Activated CD4-positive, alpha-beta T cell treated with anti-CD3 and anti-CD28 coated beads for 4 hours (primary cell): ENCODE measurements at places on chromosomes 7 and 10.

DNA sequence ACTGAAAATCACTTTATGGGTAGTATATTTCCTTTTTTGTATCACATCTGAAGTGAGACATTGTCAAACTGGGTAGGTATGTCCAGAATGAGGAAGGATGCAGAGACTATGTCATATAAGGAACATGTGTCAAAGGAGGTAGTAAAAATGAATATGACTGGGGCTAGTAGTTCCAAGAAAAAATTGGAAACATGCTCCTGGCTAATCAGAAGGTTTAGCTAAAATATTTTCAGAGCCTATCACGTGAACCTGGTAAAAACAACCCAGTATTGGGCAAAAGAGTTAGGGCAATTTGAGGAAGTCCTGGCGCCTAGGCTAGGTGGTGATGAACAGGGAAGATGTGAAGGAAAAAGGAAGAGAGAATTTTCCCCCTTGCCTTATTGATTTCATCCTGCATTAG, 26.4 kb downstream of the ENTPD1 start:
- DNase-seq: no peak

GRCh38 chr7:50367100-50367499, 62.6 kb downstream of the IKZF1 start:
- no peak for DNase-seq

- no peak for DNase-seq
Observed at GRCh38 chr7:92841192-92841591, 4.8 kb upstream of the CDK6 start.

DNA sequence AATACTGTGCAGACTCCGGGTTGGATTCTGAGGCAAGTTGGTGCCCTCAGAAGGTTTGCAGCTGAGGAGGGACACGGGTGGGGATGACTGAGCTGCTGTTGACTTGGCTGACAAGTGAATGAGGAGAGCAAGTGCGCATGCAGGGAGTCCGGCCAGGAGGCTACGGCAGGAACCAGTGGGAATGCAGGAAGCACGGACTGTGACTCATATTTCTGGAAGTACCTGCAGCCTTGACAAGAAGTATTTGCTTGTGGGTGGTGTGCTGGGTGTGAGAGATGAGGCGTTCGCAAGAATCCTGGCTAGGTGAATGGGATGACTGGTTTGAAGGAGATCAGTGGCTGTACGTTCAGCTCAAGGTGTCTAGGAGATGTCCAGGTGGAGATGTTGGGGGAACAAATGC, 30.8 kb upstream of the FXYD4 start:
- DNase-seq: no peak

GRCh38 chr10:38600696-38601095, 506.6 kb downstream of the ZNF37A start:
- DNase-seq: no peak

- no peak for DNase-seq
Observed at GRCh38 chr7:27418541-27418940, 175.9 kb downstream of the EVX1 start.

DNA sequence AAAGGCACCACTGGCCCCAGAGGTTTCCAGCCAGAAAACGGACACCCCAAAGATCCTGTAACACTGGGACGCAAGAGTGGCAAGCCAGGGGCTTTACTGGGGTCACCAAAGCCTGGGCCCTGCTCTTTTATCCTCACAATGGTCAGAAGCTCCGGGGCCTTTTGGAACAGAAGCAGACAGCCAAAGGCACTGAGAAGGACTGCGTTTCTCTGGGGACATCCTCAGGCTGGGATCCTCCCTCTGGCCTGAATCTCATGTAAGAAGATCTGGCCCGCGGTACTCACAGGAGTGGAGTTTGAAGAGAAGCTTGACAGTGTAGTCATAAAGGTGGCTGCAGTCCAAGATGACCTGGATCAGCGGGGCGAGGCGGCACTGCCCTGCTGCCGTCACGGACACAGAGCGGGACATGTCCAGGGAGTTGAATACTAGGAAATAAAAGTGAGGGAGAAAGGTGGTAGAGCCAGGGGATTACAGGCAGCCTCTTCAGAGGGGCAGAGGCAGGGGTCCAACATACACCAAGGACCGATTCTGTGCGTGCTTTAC, 81.4 kb downstream of the SPDYE5 start:
- no peak for DNase-seq

GRCh38 chr7:74028321-74028838, 407 bp downstream of the ELN start:
- DNase-seq: no peak

- no peak for DNase-seq
Observed at GRCh38 chr10:16987206-16987621, 142.4 kb downstream of the CUBN start.

- no peak for DNase-seq
Observed at GRCh38 chr7:143906895-143907294, 4.9 kb upstream of the TCAF1 start.

GRCh38 chr10:63614371-63614891, 93.2 kb downstream of the REEP3 start:
- no peak for DNase-seq

GRCh38 chr7:128963327-128963757, 25.6 kb downstream of the IRF5 start:
- no peak for DNase-seq

- DNase-seq: no peak
Observed at GRCh38 chr10:70057306-70057705, 4.7 kb downstream of the MACROH2A2 start.

DNA sequence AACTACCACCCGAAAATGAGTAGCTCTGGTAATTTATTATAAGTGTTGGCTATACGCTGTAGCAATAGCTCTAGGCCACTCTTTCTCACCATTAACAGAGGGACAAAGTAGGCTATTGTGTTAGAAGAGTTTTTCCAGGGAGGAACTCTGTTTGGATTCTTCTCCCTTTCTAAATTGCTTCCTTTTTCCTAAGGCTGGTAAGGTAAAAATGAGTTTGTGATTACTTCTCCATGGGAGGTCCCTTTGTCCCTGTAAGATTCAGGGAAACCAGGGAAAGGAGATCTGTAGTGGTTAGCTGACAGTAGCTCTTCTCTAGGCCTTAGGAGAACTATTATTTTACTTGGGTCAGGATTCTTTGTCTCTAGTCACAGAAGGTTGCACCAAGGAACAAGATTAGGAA, 23.2 kb upstream of the SEMA3E start:
- no peak for DNase-seq

GRCh38 chr10:100254191-100254590, 13.2 kb downstream of the CWF19L1 start:
- DNase-seq: no peak

DNA sequence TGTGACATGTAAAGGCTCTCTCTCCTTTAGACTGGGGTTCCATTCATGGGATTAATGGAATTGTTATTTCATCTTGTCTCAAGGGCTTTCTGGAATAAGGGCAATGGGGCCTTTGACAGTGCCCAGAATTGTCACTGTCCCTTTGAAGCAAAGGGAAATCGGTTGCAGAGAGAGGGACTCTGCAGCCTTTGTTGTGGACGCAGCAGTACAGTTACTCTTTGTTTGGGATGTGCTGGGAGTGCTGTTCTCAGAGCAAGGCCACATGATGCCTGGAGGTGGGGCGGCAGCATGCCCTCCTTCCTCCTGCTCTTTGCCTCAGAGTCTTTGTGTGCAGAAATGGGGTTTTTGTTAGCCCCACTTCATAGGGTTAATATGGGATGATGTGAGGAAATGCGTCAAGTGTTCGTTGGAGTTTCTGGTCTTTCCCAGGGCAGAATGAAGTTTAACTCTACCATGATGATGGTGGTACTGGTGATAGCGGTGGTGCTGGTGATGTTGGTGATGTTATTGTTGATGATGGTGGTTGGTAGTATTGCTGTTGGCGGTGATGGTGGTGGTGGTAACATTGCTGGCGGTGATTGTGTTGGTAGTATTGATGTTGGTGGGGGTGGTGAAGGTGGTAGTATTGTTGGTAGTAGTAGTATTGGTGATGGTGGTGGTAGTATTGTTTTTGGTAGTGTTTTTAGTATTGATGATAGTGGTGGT, 45.3 kb downstream of the DOCK1 start:
- DNase-seq: no peak

DNA sequence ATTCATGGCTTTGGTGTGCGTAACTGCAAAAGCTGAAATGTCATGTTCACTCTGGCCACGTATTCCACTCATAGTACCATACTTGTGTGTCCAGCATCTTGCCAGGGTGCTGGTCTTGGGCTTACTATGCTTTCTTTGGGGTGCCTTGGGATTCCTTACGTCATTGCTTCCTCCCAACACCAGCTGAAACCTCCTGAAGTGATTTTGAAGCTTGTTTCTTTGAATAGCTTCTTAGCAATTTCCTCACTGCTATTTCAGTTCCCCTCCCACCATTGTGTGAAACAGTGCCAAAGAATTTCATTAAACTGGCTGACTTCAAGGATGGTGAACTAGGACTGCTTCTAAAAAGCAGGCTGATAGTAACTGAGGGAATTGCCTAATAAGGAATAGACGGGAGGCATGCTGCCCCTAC, 36.9 kb downstream of the ENTPD1 start:
- no peak for DNase-seq

- no peak for DNase-seq
Observed at GRCh38 chr10:132859084-132859855, 73.3 kb upstream of the NKX6-2 start.

- DNase-seq: no peak
Observed at GRCh38 chr7:130441408-130441869, 623 bp upstream of the CEP41 start.

- DNase-seq: no peak
Observed at GRCh38 chr10:88115407-88115806, 252.0 kb downstream of the PTEN start.

DNA sequence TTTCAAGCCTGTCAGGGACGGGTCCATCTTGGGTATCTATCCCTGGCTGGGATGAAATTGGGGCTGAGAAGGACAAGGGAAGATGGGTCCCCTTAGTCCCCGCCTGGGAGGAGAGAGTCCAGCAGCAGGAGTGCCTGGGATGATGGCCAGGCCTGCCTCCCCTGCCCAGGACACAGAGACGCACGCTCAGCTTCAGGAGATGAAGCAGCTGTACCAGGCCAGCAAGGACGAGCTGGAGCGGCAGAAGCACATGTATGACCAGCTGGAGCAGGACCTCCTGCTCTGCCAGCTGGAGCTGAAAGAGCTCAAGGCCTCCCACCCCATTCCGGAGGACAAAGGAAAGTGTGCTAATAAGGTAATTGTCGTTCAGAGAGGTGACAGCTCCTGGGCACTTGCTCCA, 15.4 kb downstream of the CCDC136 start:
- no peak for DNase-seq

DNA sequence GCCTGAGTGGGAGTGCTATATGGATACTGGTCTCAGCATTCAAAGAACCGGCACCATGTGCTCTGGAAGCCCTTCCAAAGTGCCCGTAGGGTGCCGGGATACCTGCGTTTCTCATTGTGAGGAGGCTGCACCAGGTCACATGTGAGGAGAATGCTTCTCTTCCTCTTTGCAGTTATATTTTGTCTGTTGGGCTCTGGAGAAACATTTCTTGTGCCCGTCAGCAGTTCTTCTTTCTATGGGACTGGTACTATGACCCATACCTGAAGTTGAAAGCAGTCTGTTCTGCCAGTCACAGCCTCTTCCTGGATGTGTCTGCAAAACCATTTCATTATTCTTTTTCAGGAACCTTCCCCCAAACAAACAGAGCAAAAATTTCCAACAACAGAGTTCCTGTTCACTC, 465.0 kb downstream of the SUGCT start:
- DNase-seq: no peak

GRCh38 chr7:36287371-36288241, 102.1 kb upstream of the ANLN start:
- DNase-seq: peak; percentile 24

GRCh38 chr7:134705716-134706115, 59.1 kb downstream of the BPGM start:
- DNase-seq: no peak

DNA sequence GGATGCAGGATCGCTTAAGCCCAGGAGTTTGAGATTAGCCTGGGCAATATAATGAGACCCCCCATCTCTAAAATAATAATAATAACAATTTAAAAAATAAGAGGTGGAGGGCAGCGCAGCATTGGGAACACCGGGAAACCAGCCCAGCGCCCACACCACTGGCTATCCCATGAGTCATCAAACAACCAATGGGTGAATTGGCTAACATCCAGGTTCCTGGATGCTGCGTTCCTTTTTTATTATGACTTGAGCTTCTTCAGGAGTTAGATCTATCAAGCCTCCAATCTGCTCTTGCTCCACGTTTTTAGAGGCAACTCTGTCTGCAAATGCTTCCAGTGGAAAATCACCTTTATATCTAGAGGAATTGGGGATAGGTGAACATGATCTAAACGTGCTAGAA, 10.0 kb upstream of the LRRC4 start:
- DNase-seq: no peak

GRCh38 chr7:135877805-135878204, 99.4 kb downstream of the MTPN start:
- DNase-seq: no peak

- no peak for DNase-seq
Observed at GRCh38 chr7:16028636-16029035, 342.2 kb upstream of the MEOX2 start.

- no peak for DNase-seq
Observed at GRCh38 chr7:17910377-17910776, 29.9 kb downstream of the SNX13 start.

GRCh38 chr7:13258386-13258785, 571.0 kb downstream of the ARL4A start:
- no peak for DNase-seq

DNA sequence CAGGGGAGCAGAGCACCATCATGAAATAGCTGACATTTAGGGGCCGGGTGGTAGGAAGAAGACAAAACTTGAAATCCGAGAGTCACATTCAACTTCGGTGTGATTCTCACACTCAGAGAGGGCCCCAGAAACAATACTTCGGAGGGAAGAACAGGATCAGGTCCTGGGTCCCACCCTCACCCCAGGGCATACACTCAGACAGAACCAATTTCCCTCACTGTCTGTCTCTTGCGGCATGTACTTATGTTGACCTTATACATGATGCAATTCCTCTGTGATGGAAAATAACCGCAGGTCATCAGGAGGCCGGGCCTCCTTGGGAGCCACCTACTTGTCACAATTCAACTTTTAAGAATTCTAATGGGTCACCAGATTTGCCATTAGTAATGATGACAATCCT, 26.3 kb upstream of the HMX3 start:
- DNase-seq: no peak

- DNase-seq: peak; percentile 67
Observed at GRCh38 chr7:50304129-50304910, at the start of gene IKZF1. TSS of gene IKZF1 (plus strand) at chr7:50304716. CDS start at chr7:50319062, 14,346 bp downstream.

DNA sequence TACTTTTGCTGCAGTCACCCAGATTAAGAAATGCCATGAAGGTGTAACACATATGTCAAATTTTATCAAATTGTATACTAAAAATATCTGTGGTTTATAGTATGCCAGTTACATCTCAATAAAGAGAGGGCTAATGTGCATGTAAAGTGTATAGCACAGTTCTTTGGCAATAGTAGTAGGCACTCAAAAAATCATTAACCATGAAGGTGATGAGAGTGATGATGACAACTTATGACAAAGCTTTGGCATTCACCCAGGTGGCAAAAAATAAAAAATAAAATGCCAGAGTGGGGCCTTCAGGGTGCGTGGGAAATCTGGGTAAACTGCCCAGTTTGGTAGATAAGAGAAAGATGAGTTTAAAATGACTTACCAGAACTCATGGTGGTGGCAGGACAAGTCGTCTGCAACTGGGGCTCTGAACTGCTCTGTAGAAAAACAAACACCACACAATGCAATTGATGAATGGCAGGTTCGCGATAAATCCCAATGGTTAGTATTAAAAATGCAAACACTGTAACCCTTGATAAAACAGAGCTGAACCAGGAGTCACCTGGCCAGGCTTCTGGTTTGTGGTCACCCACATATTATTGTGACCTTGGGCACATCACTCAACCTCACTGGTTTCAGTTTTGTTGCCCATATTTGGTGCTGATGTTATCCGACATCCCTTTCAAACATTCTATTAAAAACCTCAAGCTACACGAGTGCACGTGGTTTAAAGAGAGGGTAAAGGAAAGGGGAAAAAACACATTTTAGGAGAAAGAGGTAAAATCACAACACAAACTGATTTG, 120.2 kb downstream of the SORBS1 start:
- no peak for DNase-seq
